ENCODE measurements at places on chromosomes 4 and X. TPM values are rescaled to one million over a fixed set of nuclear protein-coding genes. Genes with fewer than 3 reads are reported as not detected.

The GAGE13 gene
- not detected for total RNA-seq

The LNX1 gene
- 18.4 TPM for total RNA-seq

DNA sequence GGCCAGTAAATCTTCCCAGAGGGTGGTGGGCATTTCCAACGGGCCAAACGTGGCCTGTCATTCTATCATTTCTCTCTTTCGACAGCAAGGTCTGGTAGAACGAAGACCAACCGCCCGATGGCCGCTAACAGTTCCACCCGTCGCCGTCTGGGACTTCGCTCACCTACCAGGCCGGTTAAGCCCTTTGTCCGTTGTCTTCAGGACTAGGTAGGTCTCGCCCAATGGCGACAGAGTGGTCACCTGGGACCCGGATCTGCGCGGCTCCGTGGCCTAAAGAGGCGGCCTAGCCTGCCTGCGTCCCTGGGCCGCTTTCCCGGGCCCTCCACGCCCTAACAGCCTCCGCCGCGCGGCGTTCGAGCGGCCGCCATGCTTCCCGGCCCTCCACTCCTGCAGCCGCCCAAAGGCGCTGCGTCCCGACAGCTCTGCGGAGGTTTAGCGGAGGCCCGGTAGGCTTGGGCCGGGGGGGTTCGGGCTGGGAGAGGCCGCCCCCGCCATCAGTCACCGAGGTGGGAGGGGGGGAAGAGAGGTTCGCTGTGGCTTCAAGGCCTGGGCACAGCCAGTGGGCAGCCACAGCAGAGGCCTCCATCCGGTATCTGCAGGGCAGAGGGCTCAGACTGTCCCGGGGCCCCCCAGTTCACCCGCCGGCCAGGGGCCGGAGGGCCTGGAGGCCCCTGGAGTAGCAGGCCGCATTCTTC is 194.0 kb upstream of the BRWD3 start:
- DNase-seq, result no peak

DNA sequence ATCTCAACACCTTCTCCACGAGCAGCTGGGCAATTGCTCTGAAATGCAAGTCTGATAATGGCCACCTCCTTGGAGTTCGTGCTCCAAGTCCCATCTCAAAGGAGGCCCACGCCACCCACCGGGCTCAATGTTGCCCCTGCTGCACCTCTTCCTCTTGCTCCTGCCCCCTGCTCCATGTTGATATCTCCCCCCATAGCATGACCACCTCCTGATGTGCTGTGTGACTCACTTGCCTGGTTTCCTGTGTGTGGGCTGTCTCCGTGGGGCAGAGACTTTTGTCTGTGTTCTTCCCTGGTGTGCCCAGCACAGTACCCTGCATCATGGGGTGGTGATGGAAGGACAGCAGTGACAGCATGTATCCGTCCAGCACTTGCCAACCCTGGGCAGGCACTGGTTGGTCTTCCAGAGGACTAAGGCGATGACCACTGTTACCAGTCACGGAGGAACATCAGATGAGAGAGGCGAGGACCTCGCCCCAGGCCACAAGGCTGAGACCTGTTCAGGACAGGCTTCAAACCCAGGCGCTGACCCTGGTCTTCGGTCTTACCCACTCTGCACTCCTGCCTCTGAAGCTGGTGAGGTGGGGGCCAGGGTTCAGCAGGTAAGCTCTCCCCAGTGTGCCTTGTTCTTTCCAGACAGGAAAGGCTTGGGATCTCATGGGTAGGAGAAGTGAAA is 104.6 kb upstream of the LRPAP1 start:
- no peak for DNase-seq

GRCh38 chrX:123607270-123607669 is 125.6 kb downstream of the THOC2 start:
- no peak for DNase-seq

DNA sequence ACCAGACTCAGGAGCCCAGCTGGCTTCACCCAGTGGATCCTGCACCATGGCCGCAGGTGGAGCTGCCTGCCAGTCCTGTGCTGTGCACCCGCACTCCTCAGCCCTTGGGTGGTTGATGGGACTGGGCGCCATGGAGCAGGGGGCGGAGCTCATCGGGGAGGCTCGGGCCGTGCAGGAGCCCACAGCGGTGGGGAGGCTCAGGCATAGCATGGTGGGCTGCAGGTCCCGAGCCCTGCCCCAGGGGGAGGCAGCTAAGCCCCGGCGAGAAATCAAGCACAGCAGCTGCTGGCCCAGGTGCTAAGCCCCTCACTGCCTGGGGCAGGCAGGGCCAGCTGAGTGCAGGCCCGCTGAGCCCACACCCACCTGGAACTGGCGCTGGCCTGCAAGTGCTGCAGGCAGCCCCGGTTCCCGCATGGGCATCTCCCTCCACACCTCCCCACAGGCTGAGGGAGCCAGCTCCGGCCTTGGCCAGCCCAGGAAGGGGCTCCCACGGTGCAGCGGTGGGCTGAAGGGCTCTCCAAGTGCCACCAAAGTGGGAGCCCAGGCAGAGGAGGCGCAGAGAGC is 464.1 kb upstream of the DIPK2B start:
- no peak for DNase-seq

DNA sequence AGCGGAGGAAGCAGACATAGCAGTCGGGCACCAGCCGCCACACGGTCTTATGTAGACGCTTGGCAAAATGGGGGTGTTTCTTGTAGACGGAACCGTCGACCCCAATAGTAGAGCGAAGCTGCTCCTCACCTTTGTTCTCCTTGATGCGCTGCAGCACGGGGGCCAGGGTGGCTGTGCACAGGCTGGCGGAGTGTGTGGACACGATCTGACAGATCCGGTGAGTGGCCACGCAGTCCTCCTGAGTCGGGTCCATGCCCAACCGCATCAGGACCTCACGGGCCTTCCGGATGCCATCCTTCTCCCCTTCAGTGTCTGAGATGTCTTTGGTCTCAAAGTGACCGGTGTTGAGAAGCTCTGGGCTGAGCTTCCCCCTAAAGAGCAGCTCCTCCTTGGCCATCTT is 153.0 kb downstream of the TENT5D start:
- DNase-seq, result no peak
